ENCODE measurements at places on chromosomes 3 and 15.

DNA sequence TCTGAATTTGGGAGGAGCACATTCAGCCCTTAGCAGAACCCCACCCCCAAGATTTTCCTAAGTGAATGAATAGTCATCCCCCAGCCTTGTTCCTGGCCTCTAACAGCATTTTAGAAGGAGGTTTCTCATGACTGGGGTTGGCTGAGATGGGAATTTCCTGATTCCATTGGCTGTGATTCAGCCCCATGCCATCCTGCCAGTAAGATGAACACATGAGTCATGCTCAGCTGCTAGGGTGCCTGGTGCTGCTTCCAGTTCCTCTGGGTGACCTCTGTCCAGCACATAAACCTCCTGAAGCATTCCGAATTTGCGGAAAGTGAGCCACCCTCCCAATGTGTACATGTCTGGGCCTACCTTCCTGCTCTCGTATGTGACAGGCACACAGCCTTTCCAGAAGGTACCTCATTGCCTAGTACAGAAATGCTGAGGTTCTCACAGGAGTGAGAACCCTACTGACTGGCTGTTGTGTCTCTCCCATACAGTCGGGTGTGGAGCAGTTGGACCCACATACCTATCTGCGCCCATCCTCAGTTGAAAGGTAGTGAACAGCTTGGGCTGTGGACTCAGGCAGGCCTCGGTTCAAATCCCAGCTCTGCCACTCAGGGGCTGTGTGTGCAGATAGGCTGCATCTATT lies 91.7 kb downstream of the APBA2 start:
- DNase-seq = no peak

GRCh38 chr3:51966922-51967383 lies 301 bp downstream of the PCBP4 start:
- DNase-seq = no peak

GRCh38 chr3:183782576-183783276 lies 42.7 kb downstream of the MAP6D1 start:
- no peak for DNase-seq

DNA sequence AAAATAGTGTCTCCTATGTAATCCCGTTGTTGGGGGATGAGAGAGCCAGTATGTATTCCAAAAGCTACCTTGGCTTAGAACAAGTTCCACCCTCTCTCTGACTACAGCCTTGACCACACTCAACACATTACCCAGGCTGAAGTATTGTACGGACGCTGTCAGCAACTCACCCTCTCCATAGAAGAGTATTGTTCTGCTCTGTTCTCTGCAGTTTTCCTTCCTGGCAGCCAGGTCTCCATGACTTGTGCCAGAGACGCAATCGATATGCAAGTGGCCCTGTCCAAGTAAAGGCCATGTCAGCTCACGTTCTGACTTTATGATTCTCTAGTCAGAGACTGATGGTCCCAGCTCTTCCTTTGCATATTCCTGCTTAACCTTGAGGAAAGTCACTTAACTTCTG lies 164.1 kb upstream of the SLCO3A1 start:
- no peak for DNase-seq

DNA sequence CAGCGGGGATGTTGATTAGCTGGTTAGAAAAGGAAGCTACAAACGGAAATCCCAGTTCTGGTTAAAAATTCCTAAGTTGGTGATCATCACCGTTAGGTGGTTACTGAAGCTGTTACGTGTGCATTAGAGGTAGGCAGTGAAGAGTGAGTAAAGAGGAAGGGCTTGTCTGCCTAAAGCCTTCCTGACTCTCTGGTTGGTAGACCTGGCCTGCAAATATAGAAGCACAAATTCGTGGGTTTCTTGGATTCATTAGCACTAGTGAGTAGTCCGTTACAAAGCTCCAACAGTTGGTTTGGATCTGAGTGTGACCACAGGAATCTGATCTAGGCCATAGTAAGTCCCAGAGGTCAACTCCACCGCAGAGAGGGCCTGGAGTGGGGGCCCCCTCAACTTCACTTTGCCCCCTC lies 174.0 kb upstream of the TP63 start:
- no peak for DNase-seq

GRCh38 chr3:72144773-72145505 lies 360.0 kb upstream of the PROK2 start:
- no peak for DNase-seq

DNA sequence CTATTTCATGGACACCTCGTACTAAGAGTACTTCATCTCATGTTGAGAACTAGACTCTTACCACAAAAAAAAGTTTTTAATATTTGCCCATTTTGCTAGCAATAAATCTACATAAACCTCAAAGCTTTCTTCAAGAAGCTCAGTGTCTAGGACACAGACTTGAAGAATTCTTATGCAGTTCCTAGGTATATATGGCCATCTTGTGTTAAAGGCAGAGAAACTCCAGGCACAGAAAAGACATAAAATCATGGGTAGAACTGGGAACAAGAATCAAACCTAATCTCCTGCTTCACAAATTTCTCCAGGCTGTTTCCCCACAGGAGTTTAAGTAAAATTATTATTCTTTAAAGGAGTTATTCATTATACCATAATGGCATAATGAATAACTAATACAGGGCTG lies 4.4 kb downstream of the MBD4 start:
- no peak for DNase-seq

GRCh38 chr15:49155834-49156627 lies 632 bp upstream of the COPS2 start:
- peak; percentile 5 for DNase-seq
